ENCODE measurements at places on chromosomes 12 and 14.

DNA sequence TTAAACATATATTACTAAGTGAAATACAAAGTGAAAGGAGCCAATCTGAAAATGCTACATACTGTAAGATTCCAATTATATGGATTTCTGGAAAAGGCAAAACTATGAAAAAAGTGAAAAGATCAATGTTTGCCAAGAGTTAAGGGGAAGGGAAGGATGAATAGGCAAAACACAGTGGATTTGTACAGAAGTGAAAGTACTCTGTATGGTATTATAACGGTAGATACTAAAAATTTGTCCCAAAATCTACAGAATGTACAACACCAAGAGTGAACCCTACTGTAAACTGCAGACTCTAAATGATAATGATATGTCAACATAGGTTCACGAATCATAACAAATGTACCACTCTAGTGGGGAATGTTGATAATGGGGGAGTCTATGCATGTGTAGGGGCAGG, 17.8 kb downstream of the EEA1 start:
- no peak for DNase-seq

DNA sequence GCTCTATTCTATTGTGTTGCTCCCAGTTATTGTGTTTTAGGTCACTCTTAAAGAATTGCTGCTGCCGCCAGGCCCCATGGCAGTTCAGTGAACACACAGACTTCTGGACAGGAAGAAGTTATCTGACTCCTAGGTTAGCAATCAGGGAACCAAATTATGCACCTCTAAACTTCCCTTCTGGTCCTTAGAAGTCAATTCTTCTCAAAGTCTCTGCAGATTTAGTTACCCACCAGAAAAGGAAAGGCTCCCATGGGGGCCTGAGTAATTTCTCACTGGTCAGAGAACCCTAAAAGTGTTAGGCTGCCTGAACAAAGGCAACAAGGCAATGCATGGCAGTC, 10.0 kb downstream of the EMP1 start:
- no peak for DNase-seq

DNA sequence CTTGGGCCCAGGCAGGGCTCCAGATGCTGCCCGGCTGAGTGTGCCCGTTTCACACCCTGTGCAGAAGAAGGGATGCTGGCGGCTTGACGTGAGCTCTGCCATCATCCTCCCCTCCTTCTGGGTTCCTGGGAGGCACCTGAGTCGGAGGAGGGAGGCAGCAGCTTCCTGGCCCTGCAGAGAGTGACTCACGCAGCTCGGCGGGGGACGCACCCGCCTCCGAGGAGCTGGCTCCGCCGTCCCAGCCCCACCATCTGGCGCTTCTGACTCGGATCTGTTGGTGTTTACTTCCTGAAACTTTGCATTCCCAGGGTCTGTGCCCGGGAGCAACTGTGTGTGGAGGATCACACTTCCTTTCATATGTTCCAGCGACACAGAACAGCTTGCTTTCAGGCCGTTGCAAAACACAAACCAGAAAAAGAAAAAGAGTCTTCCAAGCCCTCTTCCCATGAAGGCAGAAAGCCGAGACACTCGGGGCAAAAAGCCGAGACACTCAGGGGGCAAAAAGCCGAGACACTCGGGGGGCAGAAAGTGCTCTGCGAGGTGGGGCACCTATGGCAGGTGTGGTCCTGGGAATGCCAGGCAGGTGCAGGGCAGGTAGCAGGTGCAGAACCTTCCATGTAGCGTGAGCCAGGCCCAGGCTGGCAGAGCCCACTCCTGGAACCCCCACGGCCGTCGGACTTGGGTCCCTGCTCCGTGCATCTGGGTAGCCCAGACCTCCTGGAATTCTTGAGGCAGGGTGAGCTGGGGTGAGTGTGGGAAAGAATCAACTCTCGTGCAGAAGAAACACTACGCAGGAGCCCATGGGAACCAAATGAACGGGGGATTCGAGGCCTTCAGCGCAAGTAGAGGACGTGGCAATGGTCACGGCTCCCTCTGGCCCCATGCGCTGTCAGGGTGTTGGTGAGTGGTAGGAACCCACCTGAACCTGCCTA, 27.6 kb upstream of the GALNT9 start:
- DNase-seq = peak; percentile 7

DNA sequence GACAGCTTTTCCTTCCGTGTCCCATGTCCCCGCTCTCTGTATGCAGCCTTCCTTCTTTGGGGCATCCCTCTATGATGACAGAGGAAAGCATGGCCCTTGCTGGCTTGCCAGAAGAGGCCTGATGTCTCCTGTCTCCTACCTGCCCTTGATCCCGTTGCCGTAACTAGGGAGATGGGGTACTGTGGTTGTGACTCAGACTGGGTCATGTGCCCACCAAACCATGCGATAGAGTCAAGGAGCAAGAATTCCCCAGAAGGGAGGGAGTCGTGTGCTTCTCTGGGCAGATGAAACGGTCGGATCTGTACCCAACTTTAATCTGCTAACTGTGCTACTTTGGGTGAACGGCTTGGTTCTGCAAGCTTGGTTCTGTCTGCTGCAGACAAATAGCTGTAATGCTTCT, 99.1 kb upstream of the DYNC1H1 start:
- DNase-seq = no peak

DNA sequence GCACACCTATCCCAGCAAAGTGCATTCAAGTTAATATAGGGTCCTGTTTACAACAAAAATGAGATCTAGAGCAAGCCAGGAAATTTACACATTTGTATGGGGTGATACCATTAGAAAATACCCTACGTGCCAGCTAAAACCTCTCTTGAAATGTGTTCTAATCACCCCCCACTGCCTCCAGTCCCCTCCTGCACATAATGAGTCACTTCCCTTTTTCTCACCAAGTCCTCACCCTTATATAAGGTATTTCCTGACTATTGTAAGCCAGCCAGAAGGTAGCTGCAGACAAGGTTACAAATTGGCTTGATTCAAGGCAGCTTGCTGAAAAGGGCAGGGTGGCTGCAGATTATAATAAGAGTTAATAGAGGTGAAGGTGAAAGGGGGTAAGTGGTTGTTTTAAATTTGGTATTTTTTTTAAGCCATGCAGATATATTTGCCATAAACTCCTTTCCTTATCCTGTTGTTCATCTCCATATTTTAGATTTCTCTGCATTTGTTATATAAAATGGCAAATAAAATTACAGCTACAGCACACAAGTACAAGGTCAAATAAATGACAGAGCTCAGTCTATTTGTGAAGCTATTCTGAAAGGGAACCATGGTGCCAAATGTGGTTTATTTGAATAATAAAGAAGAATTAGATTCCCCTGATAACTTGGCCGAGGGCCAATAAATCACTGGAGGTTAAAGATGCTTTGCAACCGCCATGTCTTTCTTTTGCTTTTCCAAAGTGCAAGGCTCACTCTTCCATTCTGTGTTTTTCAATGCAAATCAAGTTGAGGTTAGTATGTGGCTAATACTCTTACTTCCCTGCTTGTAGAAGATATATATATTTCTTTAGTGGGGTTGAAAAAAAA, 385.9 kb downstream of the EGLN3 start:
- peak; percentile 86 for DNase-seq

GRCh38 chr14:71711125-71711524, 221.1 kb upstream of the RGS6 start:
- peak; percentile 38 for DNase-seq

- no peak for DNase-seq
These were observed 1.1 kb upstream of the HDAC7 start for GRCh38 chr12:47820631-47821345.

All from hematopoietic multipotent progenitor cell treated with erythropoietin and hydrocortisone succinate and interleukin-3 and kit ligand, for 4 days (in vitro differentiated cells).